Glomerular endothelial cell (primary cell): ENCODE measurements at places on chromosomes 7 and 10. TPM values are rescaled to one million over a fixed set of nuclear protein-coding genes. Genes with fewer than 3 reads are reported as not detected.

Gene EBLN1
- total RNA-seq, result not detected in 2 replicates

GRCh38 chr10:100788002-100788903, 42.9 kb downstream of the PAX2 start:
- DNase-seq, result no peak

Gene ACTA2
- 62.1 and 106 TPM in 2 replicates for total RNA-seq

Gene ST8SIA6
- 0.76 TPM in 1 of 2 replicates, not detected in the other for total RNA-seq

- DNase-seq, result no peak
Measured at GRCh38 chr7:30155481-30155880, 20.7 kb downstream of the MTURN start.

Gene ANKRD7
- total RNA-seq, result not detected in 2 replicates

Gene C7orf33
- total RNA-seq, result not detected in 2 replicates
